ENCODE measurements at places on chromosomes 3 and 15. TPM values are rescaled to one million over a fixed set of nuclear protein-coding genes. Genes with fewer than 3 reads are reported as not detected.
A peak's percentile ranks its signal among the peaks of the same experiment; 100 is the strongest.

Gene PLA1A
- 7.3 TPM for polyA plus RNA-seq

GRCh38 chr3:11495948-11496557 is 147.7 kb downstream of the VGLL4 start:
- DNase-seq, result no peak

- DNase-seq, result no peak
Observed at GRCh38 chr15:81301815-81302399, 22.0 kb downstream of the STARD5 start.

DNA sequence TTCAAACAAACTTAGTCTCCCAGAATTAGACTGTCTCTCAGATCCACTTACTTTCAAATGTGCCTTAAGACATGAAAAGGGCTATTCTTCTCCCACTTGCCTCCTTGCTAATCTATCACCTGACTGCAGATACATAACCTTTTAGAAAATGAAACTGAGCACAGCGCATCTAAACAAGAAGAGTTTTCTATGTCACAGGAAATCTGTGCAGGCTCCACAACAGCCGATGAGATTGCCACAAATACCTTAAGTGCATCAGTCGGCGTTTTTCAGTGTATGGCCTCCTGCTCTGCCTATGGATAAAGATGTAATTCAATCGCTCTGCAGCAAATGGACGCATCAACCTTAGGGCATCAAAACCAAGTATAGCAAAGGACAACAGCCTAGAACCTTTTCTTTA is 544.2 kb downstream of the FOXP1 start:
- no peak for DNase-seq

- no peak for DNase-seq
Observed at GRCh38 chr15:94174399-94174802, 57.0 kb upstream of the MCTP2 start.

DNA sequence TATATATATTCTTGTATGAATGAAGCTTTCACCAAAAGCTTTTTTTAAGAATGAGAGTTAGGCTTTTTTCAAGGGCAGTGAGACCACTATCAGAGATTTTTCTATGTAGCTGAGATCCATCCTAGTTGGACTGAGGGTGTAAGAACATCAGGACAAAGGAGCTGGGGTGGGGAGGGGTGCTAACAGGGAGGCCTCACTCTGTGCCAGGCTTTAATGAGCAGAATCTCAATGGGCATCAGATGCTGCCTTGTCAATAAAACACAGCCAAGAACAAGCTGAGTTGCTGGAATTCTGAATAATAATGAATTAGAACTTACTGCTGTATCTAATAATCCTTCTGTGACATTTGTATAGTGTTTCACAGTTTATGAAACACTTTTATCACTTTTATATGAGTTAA is 41.4 kb upstream of the USP3 start:
- no peak for DNase-seq

- no peak for DNase-seq
Observed at GRCh38 chr3:37849146-37849923, 12.3 kb upstream of the CTDSPL start.

- DNase-seq, result no peak
Observed at GRCh38 chr3:76700323-76700722, 339.6 kb upstream of the ROBO2 start.

DNA sequence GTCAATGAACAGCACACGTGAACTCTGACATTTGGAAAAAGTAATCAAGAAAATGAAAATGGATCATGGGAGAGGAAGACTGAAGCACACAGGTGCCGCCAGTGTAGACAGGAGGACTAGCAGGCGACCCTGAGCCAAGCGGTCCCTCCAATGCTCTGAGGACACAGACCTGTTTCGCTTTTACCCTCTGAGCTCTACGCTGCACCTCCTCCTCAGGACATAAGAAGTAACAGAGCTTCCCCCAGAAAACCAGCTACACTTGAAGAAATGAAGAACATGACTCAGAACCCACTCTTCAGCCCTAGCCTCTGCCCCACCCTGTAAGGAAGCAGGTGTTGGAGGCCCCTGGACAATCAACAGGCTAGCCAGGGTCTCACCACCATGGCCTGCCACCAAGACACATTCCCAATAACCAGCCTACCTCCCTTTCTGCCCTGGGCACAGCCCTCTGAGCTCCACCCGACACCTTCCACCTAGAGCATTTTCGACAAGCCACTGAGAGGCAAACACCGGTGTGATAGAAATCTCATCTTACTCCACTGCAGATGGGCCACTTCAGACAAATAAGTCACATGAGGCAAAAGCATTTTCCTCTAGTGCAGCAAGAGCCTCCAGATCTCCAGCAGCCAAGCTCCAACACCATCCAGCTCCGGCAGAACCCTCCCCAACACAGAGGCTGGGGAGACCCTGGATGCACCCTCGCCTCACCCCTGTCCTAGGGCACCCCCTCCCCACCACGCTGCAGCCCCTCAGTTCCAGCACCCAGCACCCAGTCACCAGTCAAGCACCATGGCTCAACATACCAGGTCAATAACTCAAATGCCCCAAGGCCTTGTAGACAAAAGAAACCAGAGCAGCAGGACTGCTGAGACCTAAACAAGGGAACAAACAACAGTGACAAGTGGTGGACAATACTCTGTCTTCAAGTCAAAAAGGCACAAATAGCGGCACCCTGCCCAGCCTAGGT is 11.4 kb downstream of the FAM174B start:
- no peak for DNase-seq

DNA sequence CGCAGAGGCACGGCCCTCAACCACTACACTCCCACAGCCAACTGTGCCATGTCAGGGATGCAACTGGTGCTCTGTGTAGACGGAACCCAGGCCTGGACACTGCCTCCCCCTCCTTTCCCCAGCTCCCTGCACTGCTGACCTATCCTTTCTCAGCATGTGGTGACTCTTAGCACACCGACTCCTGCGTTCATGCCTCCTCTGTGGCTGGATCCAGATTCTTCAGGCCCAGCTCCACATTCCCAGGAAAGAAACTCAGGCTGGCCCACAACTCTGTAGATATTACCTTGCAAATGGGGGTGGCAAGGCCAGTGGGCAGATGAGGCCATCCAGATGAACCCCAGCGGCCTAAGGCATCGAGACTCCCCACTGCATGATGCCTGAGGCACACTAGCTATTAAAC is 272.7 kb downstream of the OCA2 start:
- no peak for DNase-seq

GRCh38 chr3:152443212-152444023 is 174.7 kb downstream of the MBNL1 start:
- no peak for DNase-seq

DNA sequence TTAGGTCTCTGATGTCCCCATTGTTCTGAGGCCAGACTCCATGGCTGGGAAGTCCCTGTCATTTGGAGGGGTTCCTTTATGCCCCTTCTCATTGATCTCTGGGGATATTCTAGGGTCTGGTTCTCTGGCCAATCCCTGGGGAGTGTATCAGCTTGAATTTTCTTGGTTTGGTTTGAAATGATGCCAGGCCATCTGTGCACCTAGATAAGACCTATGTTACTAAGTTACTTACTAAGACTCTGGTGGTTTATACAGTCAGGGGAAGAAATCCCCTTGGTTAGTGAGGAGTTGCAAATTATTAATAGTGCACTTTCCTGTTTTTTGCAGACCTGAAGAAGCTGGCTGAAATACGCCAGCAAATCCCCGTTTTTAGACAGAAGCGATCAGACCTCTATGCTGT is 20.3 kb downstream of the NIT2 start:
- no peak for DNase-seq

DNA sequence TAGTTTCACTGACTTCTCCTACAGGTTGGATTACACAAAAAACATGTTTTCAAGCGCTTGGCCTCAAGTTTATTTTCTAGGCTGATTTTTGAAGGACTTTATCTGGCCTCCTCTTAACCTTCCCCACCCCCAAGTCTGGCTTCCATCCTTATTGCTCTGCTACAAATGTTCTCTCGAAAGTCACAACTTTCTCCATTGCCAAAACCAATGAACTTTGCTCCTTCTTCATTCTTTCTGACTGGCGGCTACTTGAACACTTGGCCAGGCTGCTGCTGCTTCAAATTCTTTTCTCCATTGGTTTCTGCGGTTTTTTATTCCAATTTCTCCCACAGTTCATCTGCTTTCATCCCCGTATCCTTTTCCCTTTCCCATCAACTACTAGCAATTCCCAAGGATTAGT is 106.6 kb downstream of the TOP2B start:
- DNase-seq, result peak; percentile 60
